ENCODE measurements at places on chromosomes 13 and 19. TPM values are rescaled to one million over a fixed set of nuclear protein-coding genes. Genes with fewer than 3 reads are reported as not detected.

GRCh38 chr19:30596813-30597399, 224.7 kb downstream of the ZNF536 start:
- no peak for DNase-seq

- DNase-seq, result no peak
Measured at GRCh38 chr13:84050536-84050935, 168.3 kb upstream of the SLITRK1 start.

GRCh38 chr13:113584205-113584869, at the start of gene TFDP1:
Gene TFDP1, plus strand, starts transcription at chr13:113584753. Its CDS starts 1,085 bp downstream, at chr13:113585838.
- peak; percentile 93 for DNase-seq

DNA sequence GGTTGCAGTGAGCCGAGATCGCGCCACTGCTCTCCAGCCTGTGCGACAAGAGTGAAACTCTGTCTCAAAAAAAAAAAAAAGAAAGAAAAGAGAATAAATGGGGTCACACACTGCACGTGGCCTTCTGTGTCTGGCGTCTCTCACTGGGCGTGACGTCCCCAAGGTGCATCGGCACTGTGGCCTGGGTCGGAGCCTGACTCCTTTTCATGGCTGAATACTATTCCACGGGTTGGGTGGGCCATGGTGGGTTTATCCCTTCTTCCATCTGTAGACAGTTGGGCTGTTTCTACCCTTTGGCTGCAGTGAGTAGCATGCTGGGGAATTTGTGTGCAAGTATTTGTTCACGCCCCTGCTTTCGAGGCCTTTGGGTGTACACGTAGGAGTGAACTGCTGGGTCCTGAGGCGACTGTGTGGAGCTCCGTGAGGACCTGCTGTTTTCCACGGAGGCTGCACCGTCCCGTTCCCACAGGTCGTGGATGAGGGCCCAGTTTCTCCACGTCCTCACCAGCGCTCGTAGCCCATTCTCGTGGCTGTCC, 8.3 kb upstream of the MISP start:
- no peak for DNase-seq

CEACAM8 gene
- total RNA-seq, result not detected

SYNE4 gene
- total RNA-seq, result 1.8 TPM

GRCh38 chr13:67880916-67881315, 650.8 kb upstream of the PCDH9 start:
- no peak for DNase-seq

Data from activated naive CD8-positive, alpha-beta T cell treated with anti-CD3 and anti-CD28 coated beads for 36 hours (primary cell).